ENCODE measurements at places on chromosomes 12 and 14.

DNA sequence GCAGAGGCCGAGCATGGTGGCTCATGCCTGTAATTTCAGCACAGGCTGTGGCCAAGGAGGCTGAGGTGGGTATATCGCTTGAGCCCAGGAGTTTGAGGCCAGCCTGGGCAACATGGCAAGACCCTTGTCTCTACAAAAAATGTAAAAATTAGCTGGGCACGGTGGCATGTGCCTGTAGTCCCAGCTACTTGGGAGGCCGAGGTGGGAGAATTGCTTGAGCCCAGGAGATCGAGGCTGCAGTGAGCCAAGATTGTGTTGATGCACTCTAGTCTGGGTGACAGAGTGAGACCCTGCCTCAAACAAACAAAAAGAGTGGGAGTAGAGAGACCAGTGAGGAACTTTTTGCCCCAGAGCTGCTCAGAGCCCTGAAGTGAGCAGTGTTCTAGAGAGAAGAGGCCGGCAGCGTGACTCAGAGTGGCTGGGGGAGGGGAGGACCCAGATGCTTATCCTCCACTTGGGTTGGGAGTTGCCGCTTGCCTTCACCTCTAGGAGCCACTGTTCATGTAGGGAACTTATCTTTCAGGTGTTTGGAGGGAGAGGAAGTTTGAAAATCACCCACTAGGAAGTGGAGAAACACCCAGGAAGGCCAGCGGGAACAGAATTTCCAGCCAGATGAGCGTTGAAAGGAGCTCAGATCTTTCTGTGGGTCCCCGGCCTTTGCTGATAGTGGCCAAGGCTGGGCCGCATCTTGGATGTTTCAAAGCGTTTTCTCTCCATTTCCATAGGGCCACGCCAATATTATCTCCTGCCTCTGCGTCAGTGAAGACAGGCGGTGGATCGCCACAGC lies 15.3 kb downstream of the CFAP251 start:
- DNase-seq = no peak

DNA sequence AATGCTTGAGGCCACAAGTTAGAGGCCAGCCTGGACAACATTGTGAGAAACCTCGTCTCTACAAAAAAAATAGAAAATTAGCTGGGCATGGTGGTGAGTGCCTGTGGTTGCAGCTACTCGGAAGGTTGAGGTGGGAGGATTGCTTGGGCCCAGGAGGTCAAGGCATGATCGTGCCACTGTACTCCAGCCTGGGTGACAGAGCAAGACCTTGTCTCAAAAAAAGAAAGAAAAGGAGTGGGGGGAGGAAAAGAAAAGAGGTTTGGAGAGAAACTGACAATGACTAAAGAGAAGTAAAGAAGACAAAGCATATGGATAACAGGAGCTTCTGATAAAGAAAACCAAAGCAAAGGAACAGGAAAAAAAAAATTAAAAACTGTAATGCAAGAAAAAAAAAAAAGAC lies 37.4 kb upstream of the SELPLG start:
- DNase-seq = no peak

- no peak for DNase-seq
Measured at GRCh38 chr14:69572030-69572840, 2.4 kb downstream of the CCDC177 start.

DNA sequence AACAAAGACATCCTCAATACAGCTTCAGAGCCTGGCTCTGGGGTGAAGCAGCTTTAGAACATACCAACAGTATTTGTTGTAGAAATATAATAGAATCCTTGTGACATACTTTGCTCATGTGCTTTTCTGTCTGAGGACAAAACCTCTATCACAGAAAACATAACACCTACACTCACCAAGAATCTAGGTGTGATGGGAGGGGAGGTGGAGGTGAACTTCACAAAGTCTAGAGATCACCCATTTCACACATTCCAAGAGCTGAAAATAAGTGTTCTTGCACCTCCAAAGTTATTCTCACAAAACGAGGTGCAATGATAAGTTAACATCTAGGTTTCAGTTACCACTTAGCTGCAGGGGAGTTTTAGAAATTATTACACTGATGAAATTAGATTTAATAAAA lies 32.7 kb upstream of the BTG1 start:
- no peak for DNase-seq

GRCh38 chr12:121963341-121964018 lies 45.1 kb downstream of the CFAP251 start:
- DNase-seq = no peak

GRCh38 chr14:91867316-91867988 lies at the start of gene TC2N:
Gene TC2N, minus strand, starts transcription at chr14:91867536. Its CDS starts 53,767 bp downstream, at chr14:91813769.
- no peak for DNase-seq

- DNase-seq = no peak
Measured at GRCh38 chr12:8519171-8519570, 5.9 kb downstream of the CLEC4D start.

DNA sequence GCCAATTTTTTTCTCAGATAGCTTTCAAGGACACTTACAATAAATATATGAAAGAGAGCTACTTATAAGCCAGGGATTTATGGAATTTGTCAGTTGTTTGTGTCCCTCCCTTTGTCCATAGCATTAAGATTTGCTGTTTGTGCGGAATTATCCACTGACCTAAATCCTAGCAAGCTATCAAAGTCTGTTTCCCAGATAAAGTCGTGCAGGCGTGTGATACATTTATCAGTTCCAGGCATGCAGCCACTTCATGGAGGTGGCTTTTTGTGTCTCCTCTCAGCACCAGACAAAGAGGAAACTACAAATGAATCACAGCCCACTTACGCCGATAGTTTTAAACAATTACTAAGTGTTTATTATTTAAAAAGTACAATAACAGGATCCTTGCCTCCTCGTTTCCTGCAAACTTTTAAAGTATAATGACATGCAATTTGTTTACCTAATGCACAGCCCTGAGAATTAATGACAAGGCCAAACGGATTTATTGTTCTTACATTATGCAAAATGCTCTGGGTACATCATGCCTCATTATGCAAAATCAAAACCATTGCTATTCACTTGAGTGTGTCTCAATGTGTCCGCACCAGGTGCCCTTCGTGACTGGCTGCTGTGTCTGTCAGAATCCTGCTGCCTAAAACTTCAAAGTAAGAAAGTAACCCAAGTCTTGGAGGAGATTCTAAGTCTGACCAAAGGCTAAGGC lies 423.2 kb downstream of the GLT1D1 start:
- no peak for DNase-seq

- no peak for DNase-seq
Measured at GRCh38 chr12:119868992-119869391, 8.1 kb downstream of the CIT start.

- DNase-seq = no peak
Measured at GRCh38 chr14:74964787-74965485, 9.5 kb upstream of the PGF start.

- DNase-seq = peak; percentile 91
Measured at GRCh38 chr12:102950107-102950949, 7.1 kb upstream of the ASCL1 start.

GRCh38 chr14:33589334-33589733 lies 361.5 kb downstream of the EGLN3 start:
- DNase-seq = no peak

GRCh38 chr12:58238411-58238810 lies 297.0 kb downstream of the ATP23 start:
- no peak for DNase-seq

DNA sequence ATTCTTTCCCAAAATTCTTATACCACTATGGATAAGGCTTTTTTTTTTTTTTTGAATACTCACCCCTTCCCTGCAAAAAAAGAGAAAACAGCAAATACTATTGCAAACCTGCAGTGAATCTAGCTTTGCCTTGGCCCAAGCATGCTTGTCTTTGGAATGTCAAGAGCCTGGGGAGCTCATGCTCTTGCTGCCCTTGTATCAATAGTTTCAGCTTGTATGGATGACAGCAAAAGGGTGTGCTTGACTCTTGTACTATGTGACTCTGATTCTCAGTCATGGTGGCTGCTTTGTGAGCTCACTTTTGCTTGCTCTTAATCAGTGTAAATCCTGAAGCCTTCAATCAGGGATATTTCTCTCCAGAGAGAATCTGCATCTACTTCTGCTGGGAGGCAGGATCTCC lies 149.2 kb downstream of the EMP1 start:
- no peak for DNase-seq

DNA sequence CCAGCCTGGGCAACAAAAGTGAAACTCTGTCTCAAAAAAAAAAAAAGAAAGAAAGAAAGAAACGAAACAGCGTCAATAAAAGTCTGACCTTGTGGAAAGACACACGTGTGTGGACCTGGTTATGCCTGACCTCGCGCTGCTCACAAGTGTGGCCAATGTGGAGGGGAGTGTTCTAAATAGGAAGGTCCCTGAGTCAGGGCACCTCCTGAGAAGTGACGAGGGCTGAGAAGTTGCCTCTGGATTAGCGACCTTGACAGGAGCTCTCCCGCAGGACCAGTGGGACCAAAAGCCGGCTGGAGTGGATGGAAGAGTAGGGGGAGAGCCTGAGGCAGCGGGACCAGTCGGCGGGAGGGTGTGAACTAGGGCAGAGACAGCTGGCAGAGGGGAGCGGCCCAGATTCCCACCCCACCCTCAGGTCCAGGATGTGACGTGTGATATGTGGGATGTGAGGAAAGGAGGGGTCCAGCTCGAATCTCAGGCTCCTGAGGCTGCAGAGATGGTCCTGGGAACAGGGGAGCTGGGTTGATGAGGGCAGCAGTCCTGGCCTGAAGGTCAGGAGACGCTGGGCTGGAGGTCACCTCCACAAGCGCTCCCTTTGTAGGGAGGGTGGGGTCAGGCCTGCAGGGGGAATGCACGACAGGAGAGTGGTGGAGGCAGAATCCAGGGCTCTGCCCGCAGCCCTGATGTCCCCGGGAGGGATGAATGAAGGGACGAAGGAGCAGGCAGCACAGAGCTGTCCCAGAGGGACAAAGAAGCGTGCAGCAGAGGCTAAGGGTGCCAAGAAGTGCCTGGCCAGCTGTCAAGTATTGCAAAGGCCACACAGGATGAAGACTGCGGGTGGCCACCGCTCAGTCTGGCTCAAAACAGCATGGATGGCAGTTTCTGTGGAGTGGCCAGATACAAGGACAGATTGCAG lies 24.8 kb upstream of the GPR68 start:
- no peak for DNase-seq

DNA sequence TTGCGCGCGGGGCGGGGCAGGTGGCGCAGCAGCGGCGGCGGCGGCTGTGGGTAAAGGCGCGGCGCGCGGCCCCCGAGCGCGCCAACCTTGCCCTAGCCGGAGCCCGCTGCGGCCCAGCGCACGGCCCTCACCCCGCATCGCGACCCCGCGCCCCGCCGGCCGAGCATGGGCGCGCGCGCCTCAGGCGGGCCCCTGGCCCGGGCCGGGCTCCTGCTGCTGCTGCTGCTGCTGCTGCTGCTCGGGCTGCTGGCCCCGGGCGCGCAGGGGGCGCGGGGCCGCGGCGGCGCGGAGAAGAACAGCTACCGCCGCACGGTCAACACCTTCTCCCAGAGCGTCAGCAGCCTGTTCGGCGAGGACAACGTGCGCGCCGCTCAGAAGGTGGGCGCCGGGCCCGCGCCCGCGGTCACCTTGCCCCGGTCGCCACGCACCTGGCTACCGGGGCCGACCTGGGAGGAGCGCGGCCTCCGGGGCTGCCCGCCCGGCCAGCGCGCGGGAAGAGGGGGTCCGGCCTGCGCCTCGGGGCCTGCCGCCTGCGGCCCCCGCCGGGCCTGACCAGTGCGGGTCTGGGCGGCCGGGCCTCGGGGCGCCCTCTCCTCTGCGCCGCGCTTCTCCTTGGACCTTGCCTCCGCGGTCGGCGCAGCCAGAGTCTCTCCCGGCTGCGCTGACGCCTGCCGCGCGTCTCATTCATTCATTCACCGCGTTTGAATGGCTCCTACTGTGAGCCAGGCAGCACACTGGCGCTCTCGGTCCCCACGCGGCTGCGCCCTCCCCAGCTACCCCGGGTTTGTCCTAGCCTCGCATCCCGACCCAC lies at the start of gene BRI3BP:
TSS of gene BRI3BP (plus strand) at position 20 of the 811 bp plus-strand sequence. CDS start at position 166, 146 bp downstream.
- DNase-seq = peak; percentile 43

- DNase-seq = no peak
Measured at GRCh38 chr12:23795494-23795893, 154.0 kb downstream of the SOX5 start.

- DNase-seq = no peak
Measured at GRCh38 chr12:8596561-8596960, 16.1 kb downstream of the AICDA start.

GRCh38 chr12:55831447-55831815 lies 2.0 kb upstream of the DNAJC14 start:
- DNase-seq = no peak

- no peak for DNase-seq
Measured at GRCh38 chr14:21103411-21103709, 2.5 kb downstream of the TMEM253 start.

GRCh38 chr12:61566183-61566582 lies 694.0 kb upstream of the USP15 start:
- no peak for DNase-seq

GRCh38 chr14:47149326-47149725 lies 497.7 kb upstream of the RPL10L start:
- DNase-seq = no peak

DNA sequence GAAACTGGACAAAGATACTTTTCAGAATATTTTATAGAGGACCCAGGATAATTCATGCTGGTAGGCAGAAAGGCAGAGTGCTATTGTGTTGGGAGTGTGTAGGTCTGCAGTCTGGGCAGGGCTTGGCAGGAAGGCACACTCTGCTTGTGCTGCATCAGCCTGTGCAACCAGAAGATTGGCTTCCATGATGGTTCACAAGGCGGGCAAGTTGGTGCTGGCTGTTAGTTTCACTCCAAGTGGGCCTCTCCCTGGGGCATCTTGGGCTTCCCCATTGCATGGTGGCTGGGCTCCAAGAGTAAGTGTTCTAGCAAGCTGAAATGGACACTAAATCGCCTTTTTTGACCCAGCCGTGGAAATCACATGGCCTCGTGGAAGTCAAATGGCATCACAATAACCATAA lies 1.8 kb upstream of the UBE2N start:
- DNase-seq = no peak

- no peak for DNase-seq
Measured at GRCh38 chr14:94341656-94342333, 18.7 kb upstream of the SERPINA6 start.

GRCh38 chr12:78853231-78853630 lies 11.3 kb upstream of the SYT1 start:
- no peak for DNase-seq

DNA sequence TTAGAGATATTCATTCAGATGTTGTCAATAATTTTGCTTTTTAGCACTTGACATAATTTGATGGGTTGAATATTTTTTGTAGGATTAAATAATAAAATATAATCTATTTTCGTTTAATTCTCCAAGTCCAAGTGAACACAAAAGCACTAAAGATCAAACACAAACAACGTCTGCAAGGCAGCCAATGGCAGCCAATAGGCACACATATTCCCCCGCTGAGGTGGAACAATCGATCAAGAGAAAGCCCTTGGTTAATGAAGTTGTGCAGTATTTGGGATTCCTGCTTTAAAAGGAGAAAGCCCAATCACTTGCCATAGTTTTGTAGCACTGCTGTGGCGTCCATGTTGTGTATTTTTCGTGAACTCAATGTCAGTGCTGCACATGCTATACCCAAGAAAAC lies 1.5 kb downstream of the DHRS7 start:
- DNase-seq = peak; percentile 41
